ENCODE measurements at places on chromosomes 6 and 20. TPM values are rescaled to one million over a fixed set of nuclear protein-coding genes. Genes with fewer than 3 reads are reported as not detected.

The PAQR8 gene
- 4.8 TPM for total RNA-seq

The NDUFAF5 gene
- total RNA-seq, result 10.8 TPM

The PPP1R3G gene
- total RNA-seq, result 0.33 TPM

The SLC17A5 gene
- 25.4 TPM for total RNA-seq

The CAGE1 gene
- not detected for total RNA-seq

The TPBG gene
- 51.3 TPM for total RNA-seq

Data from mesangial cell (primary cell).